Tibial nerve (tissue), 4 donors: ENCODE measurements at places on chromosomes 5 and 9. TPM values are rescaled to one million over a fixed set of nuclear protein-coding genes. Genes with fewer than 3 reads are reported as not detected.

C8G gene
- total RNA-seq: not detected

ZCCHC9 gene
- total RNA-seq: 18.3 TPM

CARTPT gene
- not detected for total RNA-seq

FCN2 gene
- not detected for total RNA-seq

PDLIM4 gene
- 55.3 TPM for total RNA-seq

C9orf153 gene
- 2.9 TPM for total RNA-seq

FREM1 gene
- 3.3 TPM for total RNA-seq

GABRG2 gene
- not detected for total RNA-seq

SUSD1 gene
- total RNA-seq: 6.9 TPM

NUP188 gene
- total RNA-seq: 54.0 TPM

DNA sequence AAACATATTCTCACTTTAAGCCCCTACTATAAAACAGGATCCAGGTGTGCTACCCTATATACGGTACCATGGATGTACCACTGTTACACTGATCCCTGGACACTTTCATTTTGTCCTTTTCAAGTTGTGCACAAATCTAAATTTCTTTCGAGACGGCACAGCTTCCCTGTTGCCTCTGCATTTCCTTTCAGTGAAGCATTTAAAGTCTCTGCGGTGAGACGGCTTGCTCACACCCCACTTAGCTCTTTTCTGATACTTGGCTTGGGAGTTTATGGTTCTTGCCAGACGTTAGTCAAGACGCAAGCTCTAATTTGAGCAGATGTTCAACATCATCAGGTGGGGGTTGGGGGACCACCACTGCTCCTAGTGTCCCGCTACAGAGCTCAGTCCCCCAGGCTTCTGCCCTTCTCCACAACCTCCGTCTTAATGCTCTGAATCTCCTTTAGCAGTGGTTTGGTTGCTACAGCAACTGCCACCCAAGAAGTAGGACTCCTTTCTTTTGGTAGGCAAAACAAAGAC, 15.8 kb downstream of the F2RL2 start:
- H3K27me3 ChIP-seq: no peaks in the 10 kb centered on the region
- H3K4me1 ChIP-seq: no peaks in the 10 kb centered on the region
- H3K4me3 ChIP-seq: no peak overlapping the region
- H3K36me3 ChIP-seq: no peaks in the 10 kb centered on the region
- no peak overlapping the region for H3K27ac ChIP-seq
- DNase-seq: no peak

GRCh38 chr5:10831419-10831818, 70.4 kb upstream of the DAP start:
- no peak for DNase-seq
- H3K4me1 ChIP-seq: peaks cover 13% of the 10 kb centered on the region
- no peak overlapping the region for H3K4me3 ChIP-seq
- H3K27ac ChIP-seq: no peak overlapping the region

- no peak for DNase-seq
- H3K4me1 ChIP-seq: peaks cover 36% of the 10 kb centered on the region
- H3K36me3 ChIP-seq: no peaks in the 10 kb centered on the region
- no peaks in the 10 kb centered on the region for H3K27me3 ChIP-seq
- H3K4me3 ChIP-seq: no peak overlapping the region
Observed at GRCh38 chr9:129606161-129607026, 14.5 kb downstream of the C9orf50 start.

- peaks cover 10% of the 10 kb centered on the region for H3K36me3 ChIP-seq
- H3K27ac ChIP-seq: no peak overlapping the region
- H3K27me3 ChIP-seq: no peaks in the 10 kb centered on the region
- no peak for DNase-seq
- H3K4me3 ChIP-seq: no peak overlapping the region
- no peaks in the 10 kb centered on the region for H3K4me1 ChIP-seq
Observed at GRCh38 chr9:131559421-131560000, 14.2 kb downstream of the PRRT1B start.

GRCh38 chr9:97985058-97985861, 2.1 kb downstream of the ANP32B start:
- H3K27ac ChIP-seq: peak overlapping the region; percentile 96
- DNase-seq: peak; percentile 14
- peak overlapping the region; percentile 79 for H3K4me3 ChIP-seq
- peaks cover 24% of the 10 kb centered on the region for H3K4me1 ChIP-seq
- H3K36me3 ChIP-seq: no peaks in the 10 kb centered on the region

GRCh38 chr5:120926471-120926870, 462.4 kb downstream of the PRR16 start:
- no peak overlapping the region for H3K27ac ChIP-seq
- H3K27me3 ChIP-seq: no peaks in the 10 kb centered on the region
- no peak overlapping the region for H3K4me3 ChIP-seq
- no peaks in the 10 kb centered on the region for H3K36me3 ChIP-seq
- no peaks in the 10 kb centered on the region for H3K4me1 ChIP-seq

DNA sequence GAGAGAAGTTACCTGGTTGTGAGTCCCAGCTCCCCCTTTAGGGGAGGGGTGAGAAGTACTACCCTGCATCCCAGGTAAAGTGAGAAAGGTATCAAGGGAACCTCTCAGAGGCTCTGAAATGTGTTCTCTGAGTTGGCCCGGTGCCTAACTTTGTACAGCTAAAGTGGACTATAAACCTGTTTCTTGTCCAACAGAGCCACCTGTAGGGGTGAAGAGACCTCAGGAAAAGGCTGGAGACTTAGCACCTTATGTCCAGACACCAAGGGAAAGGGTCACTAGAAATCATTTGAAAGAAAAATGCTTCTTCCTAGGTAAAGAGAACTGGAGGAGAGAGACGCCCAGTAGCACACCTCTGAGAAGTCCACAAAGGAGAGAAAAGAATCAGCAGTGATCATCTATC, 108.3 kb upstream of the KIF2A start:
- H3K4me3 ChIP-seq: no peak overlapping the region
- no peak for DNase-seq
- no peaks in the 10 kb centered on the region for H3K27me3 ChIP-seq
- H3K36me3 ChIP-seq: no peaks in the 10 kb centered on the region

- no peak for DNase-seq
- no peaks in the 10 kb centered on the region for H3K36me3 ChIP-seq
- H3K27ac ChIP-seq: no peak overlapping the region
- H3K4me1 ChIP-seq: no peaks in the 10 kb centered on the region
Observed at GRCh38 chr5:61912559-61912958, 393.4 kb upstream of the KIF2A start.

- no peaks in the 10 kb centered on the region for H3K27me3 ChIP-seq
- H3K4me3 ChIP-seq: no peak overlapping the region
- H3K36me3 ChIP-seq: no peaks in the 10 kb centered on the region
- DNase-seq: peak; percentile 53
- H3K4me1 ChIP-seq: peaks cover 14% of the 10 kb centered on the region
Observed at GRCh38 chr9:127589955-127590370, 22.1 kb upstream of the STXBP1 start.

DNA sequence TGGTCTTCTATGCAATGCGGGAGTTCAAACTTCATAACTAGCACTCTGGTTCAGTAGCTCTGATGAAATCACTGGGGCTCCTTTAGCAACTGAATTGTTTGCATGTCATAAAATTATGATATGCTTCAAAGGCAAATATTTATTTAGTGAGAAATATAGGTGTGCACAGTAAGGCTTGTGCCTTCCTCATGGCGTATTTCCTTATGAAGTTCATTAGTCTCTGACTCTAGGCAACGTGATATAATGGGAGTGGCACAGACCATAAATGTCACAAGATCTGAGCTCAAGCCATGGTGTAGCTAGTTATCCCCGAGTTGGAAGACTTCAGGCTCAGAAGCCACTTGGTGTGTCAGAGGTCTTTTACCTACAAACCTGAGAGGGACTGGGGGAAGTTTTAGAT, 35.5 kb downstream of the PIP5K1B start:
- no peak for DNase-seq
- no peak overlapping the region for H3K27ac ChIP-seq
- H3K27me3 ChIP-seq: no peaks in the 10 kb centered on the region
- H3K36me3 ChIP-seq: no peaks in the 10 kb centered on the region
- H3K4me1 ChIP-seq: no peaks in the 10 kb centered on the region

- no peaks in the 10 kb centered on the region for H3K27me3 ChIP-seq
- H3K36me3 ChIP-seq: no peaks in the 10 kb centered on the region
- no peak for DNase-seq
- H3K27ac ChIP-seq: no peak overlapping the region
- no peak overlapping the region for H3K4me3 ChIP-seq
Observed at GRCh38 chr9:118832371-118832770, 536.9 kb downstream of the BRINP1 start.

DNA sequence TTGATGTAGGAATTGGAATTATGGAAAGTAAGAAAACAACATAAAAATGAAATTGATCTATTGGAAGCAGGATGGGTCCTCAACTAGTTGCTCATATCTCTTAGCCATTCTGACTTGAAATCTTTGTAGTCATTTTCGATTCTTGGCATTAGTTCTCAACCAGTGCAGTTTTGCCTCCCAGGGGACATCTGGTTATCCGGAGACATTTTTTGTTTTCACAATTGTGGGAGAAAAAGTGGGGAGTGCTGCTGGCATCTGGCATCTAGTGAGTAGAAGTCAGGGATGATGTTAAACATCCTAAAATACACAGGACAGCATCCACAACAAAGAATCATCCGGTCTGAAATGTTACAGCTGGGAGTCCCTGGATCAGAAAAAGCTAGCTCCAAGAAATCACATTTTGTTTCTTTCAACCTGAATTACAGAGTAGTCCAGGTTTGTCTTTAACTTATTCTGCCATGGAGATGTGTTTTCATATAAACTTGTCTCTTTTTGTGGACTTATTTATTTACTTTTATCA, 74.9 kb downstream of the FBXL7 start:
- peaks cover 66% of the 10 kb centered on the region for H3K4me1 ChIP-seq
- H3K4me3 ChIP-seq: no peak overlapping the region
- H3K36me3 ChIP-seq: no peaks in the 10 kb centered on the region

- DNase-seq: no peak
- no peaks in the 10 kb centered on the region for H3K27me3 ChIP-seq
- H3K27ac ChIP-seq: peak overlapping the region; percentile 32
- H3K4me3 ChIP-seq: no peak overlapping the region
- peaks cover 7% of the 10 kb centered on the region for H3K4me1 ChIP-seq
Observed at GRCh38 chr9:91247278-91247677, 114.4 kb downstream of the AUH start.
